CD4-positive, alpha-beta T cell treated with Interleukin-15 for 4 hours (primary cell): ENCODE measurements at places on chromosomes 12 and 14.
A peak's percentile ranks its signal among the peaks of the same experiment; 100 is the strongest.

DNA sequence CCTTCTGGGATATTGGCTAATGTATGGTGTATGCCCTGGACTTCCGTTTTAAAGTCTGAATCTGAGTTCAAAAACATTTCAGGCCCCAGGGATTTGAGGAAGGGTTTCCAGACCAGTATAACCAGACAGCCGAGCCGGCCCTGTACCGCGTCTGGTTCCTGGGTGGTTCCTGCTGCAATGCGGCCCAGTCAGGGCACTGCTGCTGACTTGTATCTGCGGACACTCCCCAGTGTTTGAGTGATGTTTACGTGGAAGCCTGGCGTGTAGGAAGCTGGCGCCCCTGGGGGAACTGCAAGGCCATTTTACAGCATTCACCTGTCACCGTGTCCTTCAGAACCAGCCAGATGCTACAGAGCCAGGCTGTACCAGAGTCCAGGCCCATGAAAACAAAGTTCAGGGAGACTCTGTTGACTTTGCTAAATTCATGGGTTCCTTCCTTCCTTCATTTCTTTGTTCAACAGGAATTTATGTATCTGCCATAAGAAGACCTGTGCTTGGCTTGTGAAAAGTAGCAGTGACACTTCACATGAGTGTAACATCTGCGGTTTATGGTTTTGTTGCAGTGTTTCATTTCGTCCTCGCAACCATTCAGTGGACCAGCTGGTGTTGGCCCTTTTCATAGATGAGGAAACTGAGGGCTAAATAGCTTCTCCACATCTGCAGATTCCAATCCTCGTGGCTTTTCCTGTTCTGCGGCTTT, 16.8 kb downstream of the EML1 start:
- DNase-seq = no peak

GRCh38 chr12:108193917-108194316, 64.8 kb downstream of the WSCD2 start:
- DNase-seq = peak; percentile 23

GRCh38 chr12:120678572-120678971, 8.4 kb upstream of the MLEC start:
- DNase-seq = no peak

DNA sequence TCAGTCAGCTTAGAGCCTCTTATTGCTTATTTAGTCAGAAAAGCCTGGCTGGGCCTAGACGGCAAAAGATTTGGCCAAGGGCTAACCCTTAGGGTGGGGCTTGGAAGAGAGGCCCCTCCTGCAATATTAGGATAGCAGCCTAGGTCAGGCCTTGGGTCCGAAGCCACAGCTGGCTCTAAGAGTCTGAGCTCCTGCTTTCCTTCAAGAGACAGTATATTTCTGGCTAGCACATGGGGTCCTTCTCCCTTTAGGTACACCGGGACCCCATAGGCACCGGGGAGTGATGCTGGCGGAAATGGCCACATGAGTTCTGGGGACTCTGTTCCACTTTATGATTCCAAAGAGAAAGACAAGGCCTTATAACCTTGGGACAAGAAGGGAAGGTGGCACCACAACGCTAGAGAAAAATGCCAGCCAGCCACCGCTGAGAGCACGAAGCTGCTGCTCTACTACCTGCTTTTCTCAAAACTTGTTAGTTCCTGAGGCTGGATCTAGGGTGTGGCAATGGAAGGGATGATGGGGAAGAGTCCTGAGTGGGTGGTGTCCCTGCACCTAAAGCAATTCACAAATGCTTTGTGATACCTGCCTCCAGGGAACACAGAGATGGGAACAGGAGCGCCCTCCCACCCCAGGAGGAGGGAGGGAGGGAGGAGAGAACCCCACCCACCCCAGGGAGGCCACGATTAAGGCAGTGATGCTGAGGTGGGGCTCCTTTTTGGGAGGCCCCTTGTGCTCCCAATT, 3.1 kb upstream of the AVIL start:
- DNase-seq = no peak

GRCh38 chr12:50041062-50041860, 16.0 kb upstream of the RACGAP1 start:
- no peak for DNase-seq

DNA sequence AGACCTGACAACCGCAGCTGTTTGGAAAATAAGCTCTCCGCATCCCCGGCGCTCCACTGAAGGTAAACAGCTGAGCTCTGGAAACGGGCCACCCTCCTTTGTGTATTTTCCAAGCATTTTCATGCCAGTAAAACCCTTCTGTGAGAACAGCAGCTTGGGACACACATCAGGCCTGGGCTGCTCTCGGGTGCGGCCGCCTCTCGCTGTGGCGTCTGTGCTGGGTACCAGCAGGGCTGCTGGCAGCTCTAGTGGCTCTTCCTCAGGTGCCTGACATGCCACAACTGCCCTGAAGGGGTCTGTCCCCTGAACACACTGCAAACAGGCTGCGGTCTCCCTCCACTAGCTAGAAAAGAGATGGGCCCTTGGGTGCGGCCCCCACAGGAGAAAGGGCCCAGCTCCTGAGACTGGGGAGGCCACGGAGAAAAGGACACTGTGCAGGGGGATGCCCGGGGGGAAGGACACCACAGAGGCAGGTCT, 96.3 kb downstream of the ITPK1 start:
- no peak for DNase-seq

- peak; percentile 41 for DNase-seq
These were observed 89.3 kb downstream of the OSBPL8 start for GRCh38 chr12:76470028-76470939.
